ENCODE measurements at places on chromosomes 7 and 10.

DNA sequence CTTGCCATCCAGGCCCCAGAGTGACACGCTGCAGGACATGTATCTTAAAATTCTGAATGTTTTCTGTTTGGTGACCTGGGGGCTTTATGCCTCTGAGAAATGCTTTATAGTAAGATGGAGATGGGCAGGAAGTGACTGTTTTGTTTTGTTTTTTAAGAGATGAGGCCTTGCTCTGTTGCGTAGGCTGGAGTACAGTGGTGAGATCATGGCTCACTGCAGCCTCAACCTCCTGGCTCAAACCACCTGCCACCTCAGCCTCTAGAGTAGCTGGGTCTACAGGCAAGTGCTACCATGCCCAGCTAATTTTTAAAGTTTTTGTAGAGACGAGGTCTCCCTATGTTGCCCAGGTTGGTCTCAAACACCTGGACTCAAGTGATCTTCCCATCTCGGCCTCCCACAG is 20.6 kb downstream of the ZNF777 start:
- DNase-seq: no peak

GRCh38 chr10:72106154-72106849 is 18.0 kb upstream of the SPOCK2 start:
- DNase-seq: no peak

DNA sequence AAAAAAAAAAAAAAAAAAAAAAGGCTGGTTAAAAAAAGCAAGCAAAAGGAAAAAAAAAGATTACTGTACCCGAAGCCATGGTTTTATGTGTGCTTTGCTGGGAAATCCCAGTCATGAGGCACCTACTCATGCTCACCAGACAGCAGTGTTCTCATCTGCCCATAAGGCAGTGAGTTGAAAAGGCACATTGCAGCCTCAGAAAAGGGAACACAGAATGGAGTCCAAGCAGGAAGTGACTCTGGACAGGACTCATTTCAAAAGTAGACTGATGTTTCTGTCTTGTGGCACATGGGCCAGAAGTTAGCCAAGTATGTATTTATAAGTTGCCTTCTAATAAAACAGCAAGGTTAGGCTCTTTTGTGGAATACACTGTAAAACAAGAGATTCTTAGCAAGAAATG is 40.2 kb downstream of the PDSS1 start:
- peak; percentile 43 for DNase-seq

DNA sequence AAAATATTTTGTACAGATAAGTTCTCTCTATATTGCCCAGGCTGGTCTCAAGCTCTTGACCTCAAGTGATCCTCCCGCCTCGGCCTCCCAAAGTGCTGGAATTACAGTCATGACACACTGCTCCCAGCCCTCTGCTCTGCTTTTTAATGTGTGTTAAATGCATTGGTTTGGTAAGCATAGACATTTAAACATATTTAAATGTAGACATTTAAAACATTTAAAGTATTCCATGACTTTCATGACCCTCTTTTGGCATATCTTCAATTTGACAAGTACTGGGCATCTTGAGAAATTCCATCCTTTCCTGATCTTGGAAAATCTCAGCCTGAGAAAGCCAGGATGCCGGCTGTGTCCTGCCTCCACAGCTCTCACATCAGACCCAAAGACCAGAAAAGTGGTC is 5.2 kb upstream of the SAR1A start:
- no peak for DNase-seq

- no peak for DNase-seq
Observed at GRCh38 chr7:80206763-80207162, 72.1 kb downstream of the GNAI1 start.

GRCh38 chr10:59064759-59065539 is 111.5 kb upstream of the PHYHIPL start:
- no peak for DNase-seq

- no peak for DNase-seq
Observed at GRCh38 chr10:23472181-23472580, 33.3 kb downstream of the OTUD1 start.

GRCh38 chr10:85222300-85222699 is 893.9 kb downstream of the CCSER2 start:
- DNase-seq: no peak

- DNase-seq: no peak
Observed at GRCh38 chr10:118812393-118812740, 57.6 kb upstream of the CACUL1 start.

- DNase-seq: no peak
Observed at GRCh38 chr7:137354396-137354795, 10.9 kb upstream of the PTN start.

DNA sequence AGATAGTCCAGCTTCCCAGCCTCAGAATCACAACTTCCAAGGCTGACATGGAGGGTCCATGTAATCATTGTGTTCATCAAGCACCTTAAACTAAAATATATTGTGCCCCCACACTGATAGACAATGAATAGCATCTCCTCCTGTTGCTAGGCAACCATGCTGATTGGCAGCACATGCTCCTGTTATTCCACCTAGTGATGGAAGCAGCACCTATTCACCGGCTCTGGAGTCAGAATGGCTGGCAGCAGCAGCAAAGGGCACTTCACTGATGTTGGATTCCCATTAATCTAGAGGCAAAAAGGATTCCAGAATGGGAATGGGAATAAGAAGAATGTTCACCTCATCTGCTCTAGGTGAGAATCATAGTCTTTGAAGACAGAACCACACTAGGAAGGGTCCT is 55.0 kb downstream of the RELN start:
- DNase-seq: no peak

Measured in fibroblast of villous mesenchyme (primary cell).